ENCODE measurements at places on chromosomes 13 and 19. TPM values are rescaled to one million over a fixed set of nuclear protein-coding genes. Genes with fewer than 3 reads are reported as not detected.

- no peak overlapping the region for H3K27ac ChIP-seq
- H3K27me3 ChIP-seq: no peaks in the 10 kb centered on the region
- no peak overlapping the region for H3K4me3 ChIP-seq
Observed at GRCh38 chr13:26320766-26321165, 66.8 kb downstream of the CDK8 start.

The ZNF547 gene
- 4.1 TPM for total RNA-seq

DNA sequence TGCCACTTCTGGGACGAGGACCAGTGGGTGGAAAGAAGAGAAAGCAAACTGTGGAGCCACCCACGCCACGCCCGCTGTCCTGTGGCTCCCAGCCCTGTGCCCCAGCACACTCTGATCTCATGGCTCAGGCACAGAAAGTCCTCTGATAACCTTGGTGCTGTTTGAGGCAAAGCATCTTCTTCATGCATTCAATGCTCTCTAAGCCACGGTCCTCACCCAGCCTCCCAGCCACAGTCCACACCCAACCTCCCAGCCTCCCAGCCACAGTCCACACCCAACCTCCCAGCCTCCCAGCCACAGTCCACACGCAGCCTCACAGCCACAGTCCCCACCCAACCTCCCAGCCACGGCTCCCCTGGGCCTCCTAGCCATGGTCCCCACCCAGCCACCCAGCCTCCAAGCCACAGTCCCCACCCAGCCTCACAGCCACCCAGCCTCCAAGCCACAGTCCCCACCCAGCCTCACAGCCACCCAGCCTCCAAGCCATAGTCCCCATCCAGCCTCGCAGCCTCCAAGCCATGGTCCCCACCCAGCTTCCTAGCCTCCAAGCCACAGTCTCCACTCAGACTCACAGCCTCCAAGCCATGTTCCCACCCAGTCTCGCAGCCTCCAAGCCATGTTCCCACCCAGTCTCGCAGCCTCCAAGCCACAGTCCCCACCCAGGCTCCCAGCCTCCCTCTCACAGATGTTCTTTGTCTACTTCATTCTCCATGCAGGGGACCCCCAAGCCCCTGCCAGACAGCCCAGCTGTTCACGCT, 74.9 kb downstream of the SOX1 start:
- H3K27me3 ChIP-seq: no peaks in the 10 kb centered on the region
- no peak overlapping the region for H3K4me3 ChIP-seq
- H3K4me1 ChIP-seq: no peaks in the 10 kb centered on the region
- no peak overlapping the region for H3K27ac ChIP-seq
- DNase-seq: no peak

DNA sequence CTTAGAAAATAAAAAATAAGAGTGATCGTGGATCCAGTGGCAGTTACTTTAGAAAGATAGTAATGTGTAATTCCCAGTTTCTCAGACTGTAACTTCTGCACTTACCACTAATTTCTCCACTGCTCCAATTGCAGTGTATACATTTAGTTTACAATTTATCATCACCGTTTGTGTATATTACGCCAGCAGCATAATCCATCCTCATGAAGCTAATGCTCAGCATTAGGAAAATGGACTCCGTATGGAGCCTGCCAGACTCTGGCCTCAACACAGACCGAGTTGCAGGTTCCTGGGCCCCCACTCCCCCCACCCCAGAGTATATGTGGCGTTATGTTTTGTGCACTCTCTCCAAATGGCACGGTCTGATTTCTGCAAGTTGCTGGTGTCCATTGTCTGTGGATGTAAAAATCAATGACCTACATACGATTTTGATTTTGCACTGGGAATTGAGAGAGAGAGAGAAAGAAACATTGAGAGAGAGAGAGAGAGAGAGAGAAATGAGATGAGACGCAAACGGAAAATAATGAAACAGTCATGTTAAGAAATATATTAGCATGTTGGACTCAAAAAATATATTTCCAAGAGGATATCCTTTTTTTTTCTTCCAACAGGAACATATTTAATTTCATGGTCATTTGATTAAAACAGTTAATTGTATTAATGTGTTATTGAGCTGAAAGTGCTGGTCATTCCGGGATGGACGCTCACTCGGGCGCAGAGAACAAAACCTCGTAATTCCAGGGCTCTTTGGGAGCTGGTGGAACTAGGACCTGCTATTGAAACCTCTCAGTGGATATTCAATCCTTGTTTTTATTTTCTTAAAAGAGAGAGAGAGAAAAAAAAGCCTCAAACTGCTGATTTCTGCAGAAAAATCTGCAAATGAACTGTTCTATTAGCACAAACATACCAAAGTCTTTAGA, 278.8 kb downstream of the TSHZ3 start:
- H3K27me3 ChIP-seq: no peaks in the 10 kb centered on the region
- H3K27ac ChIP-seq: no peak overlapping the region
- H3K4me1 ChIP-seq: peaks cover 6% of the 10 kb centered on the region
- no peaks in the 10 kb centered on the region for H3K36me3 ChIP-seq
- no peak overlapping the region for H3K4me3 ChIP-seq

- H3K27ac ChIP-seq: peak overlapping the region; percentile 13
- no peaks in the 10 kb centered on the region for H3K36me3 ChIP-seq
Observed at GRCh38 chr13:27176470-27177410, 5.1 kb upstream of the USP12 start.

The NUDT19 gene
- 11.7 TPM for total RNA-seq

DNA sequence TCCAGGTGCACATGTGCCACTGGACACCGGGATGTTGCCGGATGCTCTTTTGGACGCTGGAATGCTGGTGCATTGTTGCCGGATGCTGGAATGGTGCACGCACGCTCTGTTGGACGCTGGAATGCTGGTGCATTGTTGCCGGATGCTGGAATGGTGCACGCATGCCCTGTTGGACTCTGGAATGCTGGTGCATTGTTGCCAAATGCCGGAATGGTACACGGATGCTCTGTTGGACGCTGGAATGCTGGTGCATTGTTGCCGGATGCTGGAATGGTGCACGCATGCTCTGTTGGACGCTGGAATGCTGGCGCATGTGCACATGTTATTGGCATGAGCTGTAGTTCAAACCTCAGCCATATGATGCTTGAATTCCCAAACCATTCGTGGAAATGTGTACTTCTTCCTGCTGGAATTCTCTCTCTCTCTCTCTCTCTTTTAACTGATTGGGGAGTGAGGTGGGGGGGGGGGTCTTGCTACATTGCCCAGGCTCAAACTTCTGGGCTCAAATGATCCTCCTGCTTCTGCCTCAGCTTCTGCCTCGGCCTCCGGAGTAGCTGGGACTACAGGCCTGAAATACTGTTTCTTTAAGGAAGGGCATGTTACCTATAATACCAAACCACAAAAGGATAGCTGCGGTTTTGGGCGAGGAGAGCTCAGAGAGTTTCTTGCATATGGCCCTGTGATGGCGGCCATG, 1.2 kb upstream of the MCF2L start:
- no peaks in the 10 kb centered on the region for H3K36me3 ChIP-seq
- H3K27me3 ChIP-seq: no peaks in the 10 kb centered on the region
- H3K27ac ChIP-seq: peak overlapping the region; percentile 76
- peak overlapping the region; percentile 26 for H3K4me3 ChIP-seq

The OLFM4 gene
- 40.9 TPM for total RNA-seq

The LPAR2 gene
- 10.4 TPM for total RNA-seq

GRCh38 chr13:80083853-80084676, 256.9 kb downstream of the SPRY2 start:
- H3K27ac ChIP-seq: no peak overlapping the region
- no peak for DNase-seq
- no peaks in the 10 kb centered on the region for H3K36me3 ChIP-seq
- no peak overlapping the region for H3K4me3 ChIP-seq

- no peak overlapping the region for H3K27ac ChIP-seq
- no peaks in the 10 kb centered on the region for H3K36me3 ChIP-seq
- H3K4me3 ChIP-seq: no peak overlapping the region
- no peaks in the 10 kb centered on the region for H3K27me3 ChIP-seq
- no peaks in the 10 kb centered on the region for H3K4me1 ChIP-seq
Observed at GRCh38 chr13:45951724-45952123, 100.2 kb upstream of the SIAH3 start.

The GET3 gene
- 71.3 TPM for total RNA-seq

The MIR17HG gene
- total RNA-seq: 5.7 TPM
